ENCODE measurements at places on chromosomes 5 and 9.

DNA sequence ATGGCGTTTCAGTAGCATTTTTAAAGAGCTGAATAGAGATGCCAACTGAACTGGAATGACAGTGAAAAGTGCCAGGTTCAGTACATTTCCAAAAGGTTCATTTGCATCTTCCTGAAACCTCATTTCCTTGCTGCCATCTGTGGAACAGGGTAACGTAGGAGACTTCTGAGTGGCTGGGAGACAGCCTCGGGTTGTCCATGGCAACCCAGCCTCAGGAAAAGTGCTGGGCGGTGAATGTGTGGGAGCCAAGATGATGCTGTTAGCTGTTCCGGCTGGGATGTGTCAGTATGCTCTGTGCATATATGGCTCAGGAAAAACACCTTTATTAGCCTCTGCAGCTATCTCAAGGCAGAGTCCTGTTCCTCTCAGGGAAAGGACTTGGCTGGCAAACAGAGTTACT is 87.5 kb downstream of the KLHL3 start:
- DNase-seq, result no peak

DNA sequence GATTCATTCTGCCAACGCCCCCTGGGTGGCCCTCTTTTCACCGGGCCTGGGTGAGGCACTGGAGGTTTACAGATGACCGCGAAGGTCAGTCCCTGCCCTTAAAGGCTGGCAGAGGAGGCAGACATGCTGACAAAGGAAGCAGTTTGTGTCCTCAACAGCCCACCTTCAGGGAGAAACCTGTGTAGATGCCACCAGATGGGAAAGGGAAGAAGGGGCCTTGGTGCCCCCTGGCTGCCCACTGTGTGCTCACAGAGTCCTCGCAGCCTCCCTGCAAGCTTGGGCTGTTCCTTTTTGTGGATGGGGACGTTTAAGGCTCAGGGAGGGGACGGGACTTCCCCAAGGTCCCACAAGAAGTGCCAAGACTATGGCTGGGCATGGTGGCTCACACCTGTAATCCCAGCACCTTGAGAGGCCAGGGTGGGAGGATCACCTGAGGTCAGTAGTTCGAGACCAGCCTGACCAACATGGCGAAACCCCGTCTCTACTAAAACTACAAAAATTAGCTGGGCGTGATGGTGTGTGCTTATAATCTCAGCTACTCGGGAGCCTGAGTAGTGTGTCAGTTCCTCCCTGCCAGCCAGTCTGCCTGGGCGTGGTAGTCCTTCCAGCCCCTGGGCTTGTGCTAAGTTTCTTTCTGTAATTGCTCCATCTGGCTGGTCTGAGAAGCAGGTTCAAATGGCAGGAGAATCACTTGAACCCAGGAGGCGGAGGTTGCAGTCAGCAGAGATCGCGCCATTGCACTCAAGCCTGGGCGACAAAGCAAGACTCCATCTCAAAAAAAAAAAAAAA is 36.2 kb downstream of the NEK6 start:
- DNase-seq, result no peak

GRCh38 chr5:91256142-91256524 is 127.0 kb downstream of the ARRDC3 start:
- no peak for DNase-seq

- no peak for DNase-seq
These were observed 90.3 kb downstream of the MRPL36 start for GRCh38 chr5:1709171-1709803.

- DNase-seq, result no peak
These were observed 880 bp upstream of the GFPT2 start for GRCh38 chr5:180353980-180354452.

GRCh38 chr9:83070261-83070660 is 7.3 kb upstream of the RASEF start:
- no peak for DNase-seq

Measured in muscle of arm (tissue), 14 donors.